Mononuclear cell (primary cell): ENCODE measurements at places on chromosomes 12 and 14. TPM values are rescaled to one million over a fixed set of nuclear protein-coding genes. Genes with fewer than 3 reads are reported as not detected.

The CEP170B gene
- total RNA-seq: 1.0 TPM

The DAO gene
- total RNA-seq: not detected

The EAPP gene
- 124 TPM for total RNA-seq

The SIX6 gene
- not detected for total RNA-seq

The SLC4A8 gene
- total RNA-seq: 3.3 TPM

The RNASE3 gene
- total RNA-seq: 2.2 TPM

The MAPK1IP1L gene
- 96.1 TPM for total RNA-seq

The CMAS gene
- 5.8 TPM for total RNA-seq
